Pancreas (tissue), 10 donors: ENCODE measurements at places on chromosomes 12 and 14. TPM values are rescaled to one million over a fixed set of nuclear protein-coding genes. Genes with fewer than 3 reads are reported as not detected.

DNA sequence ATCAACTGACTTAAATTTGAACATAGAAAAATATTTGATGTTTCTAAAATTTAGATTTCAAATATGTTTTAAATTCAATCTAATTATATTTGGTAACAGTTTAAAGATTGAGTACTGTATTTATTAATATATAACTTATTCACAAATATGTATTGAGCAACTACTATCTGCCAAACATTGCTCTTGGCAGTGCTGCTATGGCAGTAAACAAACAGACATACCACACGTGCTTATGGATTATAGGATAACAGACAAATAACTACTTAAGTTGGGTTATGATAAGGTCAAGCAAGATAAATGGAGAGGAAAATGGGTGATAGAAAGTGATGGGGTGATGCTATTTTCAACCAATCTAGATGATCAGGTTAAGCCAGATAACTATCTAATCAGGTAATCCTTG, 538.1 kb downstream of the C12orf50 start:
- no peak overlapping the region for H3K27ac ChIP-seq
- H3K4me1 ChIP-seq: no peaks in the 10 kb centered on the region
- H3K27me3 ChIP-seq: no peaks in the 10 kb centered on the region
- H3K4me3 ChIP-seq: no peak overlapping the region
- H3K36me3 ChIP-seq: no peaks in the 10 kb centered on the region

DNA sequence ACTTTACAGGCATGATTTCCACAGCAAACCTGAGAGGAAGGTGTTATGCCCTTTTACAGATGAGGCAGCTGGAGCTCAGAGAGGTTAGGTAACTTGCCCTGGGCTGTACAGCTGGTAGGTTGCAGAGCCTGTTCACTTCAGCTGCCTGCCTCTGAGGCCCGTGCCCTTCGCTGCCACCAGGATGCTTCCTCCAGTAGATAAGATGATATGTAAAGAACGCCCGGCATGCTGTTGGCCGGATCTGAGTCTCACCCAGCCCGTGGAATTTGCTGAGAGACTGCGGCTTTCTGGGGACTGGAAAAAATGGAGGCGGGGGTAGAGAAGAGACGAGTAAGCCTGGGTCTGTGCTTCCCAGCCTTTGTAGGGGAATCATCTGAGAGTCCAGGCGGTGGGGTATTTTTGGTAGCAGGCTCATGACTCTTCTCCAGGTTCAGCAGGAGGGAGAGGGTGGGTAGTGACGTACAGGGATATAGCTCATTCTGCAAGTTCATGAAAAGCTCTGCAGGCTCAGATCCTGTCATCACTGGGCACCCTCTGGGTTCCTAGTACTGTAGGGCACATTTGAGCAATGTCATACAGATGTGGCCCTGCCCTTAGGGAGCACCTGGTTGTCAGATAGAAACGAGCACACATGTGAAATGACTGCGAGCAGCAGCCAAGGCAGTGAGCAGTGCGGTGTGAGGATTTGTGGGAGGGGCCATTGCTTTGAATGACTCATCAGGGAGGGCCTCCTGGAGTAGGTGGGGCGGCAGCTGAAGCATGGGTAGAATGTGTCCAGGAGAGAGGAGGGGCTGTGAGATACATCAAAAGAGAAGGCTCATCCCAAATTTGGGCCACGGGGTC, 159.4 kb downstream of the TSPAN9 start:
- DNase-seq: no peak
- no peaks in the 10 kb centered on the region for H3K4me1 ChIP-seq
- no peak overlapping the region for H3K27ac ChIP-seq
- H3K4me3 ChIP-seq: no peak overlapping the region
- no peaks in the 10 kb centered on the region for H3K36me3 ChIP-seq
- no peaks in the 10 kb centered on the region for H3K27me3 ChIP-seq

DNA sequence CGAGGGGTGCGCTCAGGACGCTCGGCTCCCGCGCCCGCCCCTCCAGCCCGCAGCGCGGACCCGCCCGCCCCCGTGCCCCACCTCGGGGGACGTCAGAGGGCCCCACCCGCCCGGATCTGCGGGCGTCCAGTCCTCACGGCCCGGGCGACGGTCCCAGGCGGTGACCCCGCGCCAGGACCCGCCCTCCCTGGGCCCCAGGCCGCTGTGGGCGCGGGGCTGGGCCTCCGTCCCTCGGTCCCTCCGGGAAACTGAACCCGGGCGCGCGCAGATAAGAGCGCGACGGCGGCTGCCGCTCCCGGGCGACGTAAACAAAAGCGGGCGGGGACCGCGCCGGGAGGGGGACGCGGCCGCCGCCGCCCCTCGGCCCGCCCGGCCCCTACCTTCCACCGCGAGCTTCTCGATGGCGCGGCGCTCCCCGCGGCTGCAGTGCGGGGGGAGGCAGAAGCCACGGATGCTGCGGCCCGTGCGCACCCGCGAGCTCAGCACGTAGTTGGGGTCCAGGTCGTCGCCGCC, 1.1 kb downstream of the CKB start:
- DNase-seq: no peak
- peak overlapping the region; percentile 69 for H3K27ac ChIP-seq
- H3K27me3 ChIP-seq: no peaks in the 10 kb centered on the region

DNA sequence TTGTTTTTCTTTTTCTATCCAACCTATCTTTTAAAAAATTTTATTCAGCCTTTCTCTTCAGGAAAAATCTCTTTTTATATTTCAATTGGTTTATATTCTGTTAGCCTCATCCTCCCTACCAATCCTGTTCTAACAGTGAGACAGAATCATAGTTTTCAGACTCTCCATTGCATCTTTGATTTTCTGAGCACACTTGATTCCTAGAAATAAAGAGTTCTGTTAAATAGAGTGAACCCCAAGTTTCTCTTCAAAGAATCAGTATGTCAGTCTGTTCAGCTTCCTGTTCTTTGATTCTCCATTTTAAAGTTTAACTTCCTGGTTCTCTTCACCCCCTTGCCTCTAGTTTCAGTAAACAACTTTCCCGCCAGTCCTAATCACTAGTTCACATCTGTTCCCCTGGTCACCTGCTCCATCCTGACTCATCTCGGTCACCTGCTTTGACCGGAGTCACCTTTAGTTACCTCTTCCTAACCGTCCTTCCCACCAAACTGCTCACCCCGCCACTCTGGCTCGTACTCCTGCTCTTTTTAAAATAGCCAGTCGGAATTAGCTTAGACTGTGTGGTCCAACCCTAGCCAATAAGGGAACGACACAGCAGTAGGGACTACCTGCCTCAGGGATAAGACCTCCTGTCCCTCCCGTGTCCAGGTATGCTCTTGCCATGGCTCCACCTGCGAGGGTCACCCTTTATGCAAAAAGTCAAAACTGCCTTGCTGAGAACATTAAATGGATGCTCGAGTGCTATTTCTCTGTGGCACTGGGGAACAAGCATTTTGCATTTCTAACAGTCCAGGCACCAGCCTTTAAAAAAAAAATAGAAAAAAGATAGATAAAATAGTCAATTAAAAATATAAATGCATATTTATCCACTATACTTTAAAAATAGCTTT, 48.4 kb downstream of the DDX51 start:
- H3K36me3 ChIP-seq: no peaks in the 10 kb centered on the region
- DNase-seq: no peak
- no peaks in the 10 kb centered on the region for H3K27me3 ChIP-seq
- H3K4me1 ChIP-seq: no peaks in the 10 kb centered on the region
- H3K4me3 ChIP-seq: no peak overlapping the region
- H3K27ac ChIP-seq: no peak overlapping the region

SCARB1 gene
- 10.0 TPM for total RNA-seq

DNA sequence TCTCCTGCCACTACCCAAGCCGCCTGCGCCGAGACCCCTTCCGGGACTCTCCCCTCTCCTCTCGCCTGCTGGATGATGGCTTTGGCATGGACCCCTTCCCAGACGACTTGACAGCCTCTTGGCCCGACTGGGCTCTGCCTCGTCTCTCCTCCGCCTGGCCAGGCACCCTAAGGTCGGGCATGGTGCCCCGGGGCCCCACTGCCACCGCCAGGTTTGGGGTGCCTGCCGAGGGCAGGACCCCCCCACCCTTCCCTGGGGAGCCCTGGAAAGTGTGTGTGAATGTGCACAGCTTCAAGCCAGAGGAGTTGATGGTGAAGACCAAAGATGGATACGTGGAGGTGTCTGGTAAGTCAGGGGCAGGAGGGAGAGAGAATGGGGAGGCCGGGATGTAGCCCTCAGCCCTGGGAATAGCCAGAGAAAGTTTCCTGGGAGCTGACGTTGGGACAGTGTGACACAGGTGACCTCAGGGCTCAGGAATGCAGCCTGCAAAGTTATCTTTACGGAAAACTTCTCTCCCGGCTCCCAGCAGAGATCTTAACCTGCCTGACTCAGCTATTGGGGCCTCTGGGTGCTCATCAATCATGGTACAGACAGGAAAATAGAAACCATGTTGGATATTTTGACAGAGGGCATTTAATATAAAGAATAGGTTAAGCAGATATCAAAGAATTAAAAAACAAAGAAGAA, 747 bp downstream of the HSPB8 start:
- no peaks in the 10 kb centered on the region for H3K36me3 ChIP-seq
- H3K4me3 ChIP-seq: peak overlapping the region; percentile 6
- peak; percentile 61 for DNase-seq
- H3K27me3 ChIP-seq: no peaks in the 10 kb centered on the region
- H3K27ac ChIP-seq: peak overlapping the region; percentile 82
- no peaks in the 10 kb centered on the region for H3K4me1 ChIP-seq

DNA sequence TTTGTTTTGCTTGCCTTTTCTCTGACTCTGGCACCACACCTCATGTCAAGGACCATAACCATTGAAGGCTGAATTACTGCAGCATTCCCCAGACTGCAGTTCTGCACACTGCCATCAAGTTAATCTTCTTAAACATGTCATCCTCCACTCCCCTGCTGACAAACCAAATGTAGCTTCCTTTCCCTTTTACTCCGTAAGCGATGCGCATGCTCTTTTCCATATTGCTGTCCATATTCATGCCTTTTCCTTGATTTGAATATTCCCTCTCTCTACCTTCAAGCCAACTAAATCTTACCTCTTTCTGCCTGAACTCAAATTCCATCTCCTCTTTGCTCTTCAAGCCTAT, 13.6 kb downstream of the GPX2 start:
- no peak overlapping the region for H3K27ac ChIP-seq
- peaks cover 8% of the 10 kb centered on the region for H3K36me3 ChIP-seq
- no peaks in the 10 kb centered on the region for H3K27me3 ChIP-seq
- no peak overlapping the region for H3K4me3 ChIP-seq
- no peaks in the 10 kb centered on the region for H3K4me1 ChIP-seq

DNA sequence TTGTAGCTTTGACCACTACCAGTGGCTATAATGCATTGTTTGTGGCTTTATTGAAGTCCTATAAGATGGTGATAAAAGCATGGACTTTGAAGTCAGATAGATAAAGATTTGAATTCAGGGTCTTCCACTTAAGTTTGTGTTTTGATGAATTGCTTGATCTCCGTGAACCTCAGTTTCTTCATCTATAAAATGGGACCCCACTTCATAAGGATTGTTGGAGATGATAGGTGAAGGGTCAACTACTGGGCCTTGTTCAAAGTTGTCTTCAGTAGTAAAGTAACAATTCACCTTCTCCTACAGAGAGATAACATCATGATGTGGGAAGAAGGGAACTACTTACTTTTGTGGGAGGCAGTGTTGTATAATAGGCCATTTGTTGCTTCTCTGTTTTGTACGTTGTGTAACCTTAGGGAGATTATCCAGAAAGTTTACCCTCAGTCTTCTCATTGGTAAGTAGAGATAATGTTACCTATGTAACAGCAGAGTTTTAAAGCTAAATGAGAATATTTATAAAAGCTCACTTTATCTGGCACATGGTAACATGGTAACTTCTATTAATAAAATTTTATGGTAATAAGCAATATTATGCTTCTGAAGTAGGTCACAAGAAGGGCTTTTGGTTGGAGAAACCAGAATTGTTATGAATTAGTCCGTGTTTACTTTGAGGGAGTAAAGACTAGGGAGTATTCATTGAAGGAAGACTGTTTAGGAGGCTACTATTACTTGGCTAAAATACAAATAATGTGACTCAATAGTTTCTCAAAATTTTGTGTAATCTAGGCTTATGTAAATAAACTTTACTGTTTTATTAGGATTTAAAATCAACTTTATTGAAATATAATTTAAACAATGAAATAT, 15.1 kb downstream of the ADIPOR2 start:
- no peaks in the 10 kb centered on the region for H3K36me3 ChIP-seq
- no peak overlapping the region for H3K4me3 ChIP-seq
- H3K27me3 ChIP-seq: no peaks in the 10 kb centered on the region
- DNase-seq: no peak

GLIPR1L2 gene
- total RNA-seq: 1.1 TPM

DNA sequence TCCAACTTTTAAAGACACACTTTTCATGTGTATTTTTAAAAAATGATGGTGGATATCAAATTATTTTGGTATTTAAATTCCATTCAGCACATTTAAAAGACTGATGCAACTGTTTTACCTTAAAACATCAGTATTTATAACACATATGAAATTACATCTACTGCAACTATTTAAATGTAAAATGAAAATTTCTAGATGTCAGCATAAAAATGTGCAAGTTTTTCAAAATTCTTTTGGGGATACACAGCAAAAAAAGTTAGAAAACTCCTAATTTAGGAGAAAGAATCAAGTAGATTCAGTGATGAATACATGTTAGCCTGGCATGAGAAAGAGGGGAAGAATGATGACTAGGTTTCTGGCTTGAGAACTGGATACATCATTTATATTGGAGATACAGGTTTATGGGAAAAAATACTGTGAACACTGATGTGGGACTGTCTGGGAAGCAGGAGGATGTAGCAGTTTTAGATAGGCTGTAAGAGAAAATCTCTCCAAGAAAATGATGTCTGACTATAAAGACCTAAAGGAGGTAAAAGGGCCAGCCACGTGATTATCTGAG, 9.2 kb downstream of the SOS2 start:
- H3K4me1 ChIP-seq: peaks cover 5% of the 10 kb centered on the region
- DNase-seq: no peak
- no peaks in the 10 kb centered on the region for H3K36me3 ChIP-seq
- no peak overlapping the region for H3K27ac ChIP-seq
- H3K27me3 ChIP-seq: no peaks in the 10 kb centered on the region

DNA sequence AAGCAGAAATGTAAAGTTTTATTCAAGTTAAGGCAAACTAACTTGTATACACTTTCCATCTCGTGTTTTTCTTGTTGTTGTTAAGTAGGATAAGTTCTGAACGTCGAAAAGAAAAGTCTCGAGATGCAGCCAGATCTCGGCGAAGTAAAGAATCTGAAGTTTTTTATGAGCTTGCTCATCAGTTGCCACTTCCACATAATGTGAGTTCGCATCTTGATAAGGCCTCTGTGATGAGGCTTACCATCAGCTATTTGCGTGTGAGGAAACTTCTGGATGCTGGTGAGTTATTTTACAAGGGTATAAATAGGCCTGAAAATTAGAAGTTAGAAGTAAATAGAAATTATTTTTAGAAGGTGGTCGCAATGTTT, 25.0 kb downstream of the HIF1A start:
- no peaks in the 10 kb centered on the region for H3K36me3 ChIP-seq
- H3K27me3 ChIP-seq: no peaks in the 10 kb centered on the region
- no peaks in the 10 kb centered on the region for H3K4me1 ChIP-seq
- H3K4me3 ChIP-seq: no peak overlapping the region
- H3K27ac ChIP-seq: no peak overlapping the region

AVPR1A gene
- total RNA-seq: 0.46 TPM

DLGAP5 gene
- 0.52 TPM for total RNA-seq

- H3K36me3 ChIP-seq: no peaks in the 10 kb centered on the region
- no peaks in the 10 kb centered on the region for H3K4me1 ChIP-seq
- DNase-seq: no peak
- no peak overlapping the region for H3K4me3 ChIP-seq
- H3K27me3 ChIP-seq: no peaks in the 10 kb centered on the region
These were observed 26.2 kb upstream of the ARHGAP5 start for GRCh38 chr14:32050878-32051277.

RD3L gene
- total RNA-seq: not detected

- H3K36me3 ChIP-seq: no peaks in the 10 kb centered on the region
- H3K4me3 ChIP-seq: no peak overlapping the region
- H3K27ac ChIP-seq: no peak overlapping the region
- peak; percentile 23 for DNase-seq
These were observed 123.9 kb downstream of the DIO2 start for GRCh38 chr14:80087411-80087810.
